Activated CD8-positive, alpha-beta memory T cell treated with anti-CD3 and anti-CD28 coated beads for 48 hours (primary cell): ENCODE measurements at places on chromosomes 2 and 18.

GRCh38 chr2:219631406-219631891, 4.0 kb downstream of the SLC4A3 start:
- no peak for DNase-seq

GRCh38 chr18:79413025-79413424, 17.3 kb downstream of the NFATC1 start:
- DNase-seq = no peak

DNA sequence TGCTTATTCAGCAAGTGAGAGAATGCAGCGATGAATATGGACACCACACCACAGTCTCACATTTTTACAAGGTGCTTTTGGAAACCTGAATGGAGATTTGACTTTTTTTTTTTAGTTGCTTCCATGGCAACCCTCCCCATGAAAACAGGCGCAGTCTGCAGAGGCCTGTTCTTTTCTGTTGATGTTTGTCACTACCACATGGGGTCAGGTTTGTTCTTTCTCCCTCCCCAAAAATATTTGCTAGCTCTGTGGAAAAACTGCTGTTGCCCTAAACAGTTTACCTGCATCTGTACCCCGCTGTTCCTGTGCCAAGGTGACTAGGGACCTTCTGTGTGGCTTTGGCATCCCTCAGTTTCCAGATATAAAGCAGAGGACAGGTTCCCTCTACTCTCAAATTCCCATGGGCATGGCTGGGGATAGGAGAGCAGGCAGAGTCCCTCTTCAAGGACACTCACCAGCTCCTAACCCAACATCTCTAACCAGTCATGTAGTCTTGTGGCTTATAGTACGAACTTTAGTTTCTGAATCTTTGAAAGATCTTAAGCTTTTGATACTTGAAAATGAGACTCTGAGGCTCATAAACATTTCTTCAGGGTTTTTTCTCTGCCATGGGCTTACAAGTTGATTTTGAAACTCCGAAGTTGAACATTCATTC, 14.7 kb upstream of the MAPRE2 start:
- no peak for DNase-seq

GRCh38 chr2:240128608-240129145, 7.4 kb downstream of the COPS9 start:
- no peak for DNase-seq
